ENCODE measurements at places on chromosomes 11 and 22.

DNA sequence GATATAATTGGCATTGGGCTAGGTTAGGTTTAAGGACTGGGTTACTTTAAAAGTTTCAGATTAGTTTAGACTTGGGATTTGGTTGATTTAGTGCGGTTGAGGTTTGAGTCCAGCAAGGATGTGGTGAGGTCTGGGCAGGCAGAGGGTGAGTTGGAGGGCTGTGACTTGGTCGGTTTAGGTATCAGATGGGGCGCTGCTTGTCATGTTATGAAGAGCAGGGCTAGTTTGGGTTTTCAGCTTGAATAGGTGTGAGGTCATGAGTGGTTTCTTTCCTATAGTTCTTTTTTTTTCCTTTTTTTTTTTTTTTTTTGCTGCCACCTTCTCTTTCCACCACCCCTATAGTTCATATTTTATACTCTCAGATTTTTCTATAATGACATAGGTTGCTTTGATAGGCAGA lies 4.8 kb downstream of the CLCF1 start:
- DNase-seq: no peak

GRCh38 chr22:28883917-28884746 lies 760 bp downstream of the ZNRF3 start:
- peak; percentile 18 for DNase-seq

DNA sequence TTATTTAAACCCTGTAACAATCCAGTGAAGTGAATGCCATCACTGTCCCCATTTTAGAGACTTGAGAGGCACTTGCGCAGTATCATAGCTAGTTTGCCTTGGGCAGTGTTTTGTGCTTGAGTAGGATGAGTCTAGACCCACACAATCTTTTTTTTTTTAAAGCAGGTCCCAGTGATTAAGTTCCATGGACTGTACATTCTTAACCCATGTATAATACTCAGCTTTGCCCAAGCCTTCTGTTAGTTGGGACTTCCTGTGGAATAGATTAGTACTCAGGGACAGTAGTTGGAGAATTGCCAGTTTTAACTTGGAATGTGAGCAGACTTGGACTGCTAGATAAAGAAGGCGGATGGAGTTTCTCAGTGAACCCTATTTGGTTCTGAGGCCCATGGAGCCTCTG lies 108.6 kb upstream of the RASSF10 start:
- no peak for DNase-seq

DNA sequence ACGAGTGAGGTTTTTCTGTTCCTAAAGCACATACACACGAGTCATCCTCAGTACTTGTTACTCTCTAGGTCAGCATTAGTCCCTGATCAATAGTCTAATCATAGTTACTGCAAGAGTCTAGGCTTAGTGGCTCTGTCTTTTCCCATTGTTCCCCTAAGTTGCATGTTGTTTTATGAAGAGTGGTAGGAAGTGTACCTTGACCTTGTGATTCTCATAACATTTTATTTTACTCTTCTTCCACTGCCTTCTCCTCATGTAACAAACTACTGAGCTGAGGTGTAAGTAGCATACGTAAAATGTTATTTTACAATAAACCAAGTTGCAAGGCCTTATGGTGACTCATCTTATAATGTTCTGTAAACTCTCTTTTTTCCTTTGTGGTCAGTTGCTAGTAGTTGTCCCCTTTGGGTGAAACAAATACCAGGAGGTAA lies 15.0 kb downstream of the METTL15 start:
- no peak for DNase-seq

- no peak for DNase-seq
These were observed 6.3 kb downstream of the PHF21A start for GRCh38 chr11:46114961-46115360.

DNA sequence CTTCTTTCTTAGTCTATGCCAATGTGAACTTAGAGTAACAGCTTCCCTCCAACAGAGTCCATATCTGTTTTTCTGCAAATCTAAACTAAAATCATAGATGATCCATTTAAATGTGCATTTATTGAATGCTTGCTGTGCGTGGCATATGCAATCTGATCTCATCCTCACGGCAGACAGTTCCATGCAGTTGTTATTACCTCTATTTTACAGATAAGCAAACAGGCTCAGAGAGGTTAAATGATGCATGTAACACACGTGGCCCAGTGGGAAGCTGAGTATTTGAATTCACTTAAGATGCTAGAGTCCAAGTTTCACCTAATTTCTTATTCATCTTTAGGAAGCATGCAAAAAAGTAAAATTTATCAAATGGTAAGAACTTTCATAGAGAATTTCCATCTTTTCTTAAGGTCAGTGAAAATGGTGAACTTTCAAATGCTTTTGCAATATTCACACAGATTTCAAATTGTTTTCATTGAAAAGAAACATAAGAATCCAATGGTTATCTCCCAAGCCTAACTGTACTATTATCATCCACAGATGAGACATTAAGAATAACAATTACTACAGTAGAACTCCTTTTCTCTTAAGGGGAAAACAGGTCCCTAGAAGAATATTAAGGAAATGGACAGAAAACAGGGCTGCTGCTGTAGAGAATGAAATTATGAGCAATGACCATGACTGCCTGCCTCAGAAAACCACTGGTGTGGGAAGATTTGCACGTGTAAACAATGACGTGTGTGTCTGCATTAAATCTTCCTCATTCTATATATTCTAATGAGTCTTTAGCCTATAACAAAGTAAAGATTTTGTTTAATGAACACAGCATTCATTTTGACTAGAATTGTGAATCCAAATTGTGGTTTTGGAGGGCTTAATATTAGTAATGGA lies 1171.3 kb downstream of the LRRC4C start:
- no peak for DNase-seq

- no peak for DNase-seq
These were observed 213.9 kb upstream of the C11orf87 start for GRCh38 chr11:109208121-109208520.

DNA sequence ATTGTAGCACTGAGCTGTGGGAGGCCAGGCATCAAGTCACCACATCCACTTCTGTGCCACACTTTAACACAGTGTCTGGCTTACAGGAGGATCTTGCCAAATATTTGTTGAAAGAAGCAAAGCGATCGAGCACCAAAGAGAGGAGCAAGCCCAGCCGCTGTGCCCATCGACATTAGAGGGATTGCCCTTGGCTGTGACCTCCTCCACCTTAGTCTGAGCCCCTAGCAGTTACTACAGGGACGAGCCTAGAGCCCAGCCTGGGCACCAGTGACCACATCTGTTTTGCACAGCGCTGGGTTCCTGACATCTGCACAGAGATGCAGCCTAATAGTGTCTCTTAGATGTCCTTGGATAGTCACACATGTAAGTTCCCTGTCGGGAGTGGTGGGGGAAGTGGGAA lies 17.7 kb downstream of the GRIK4 start:
- DNase-seq: no peak

DNA sequence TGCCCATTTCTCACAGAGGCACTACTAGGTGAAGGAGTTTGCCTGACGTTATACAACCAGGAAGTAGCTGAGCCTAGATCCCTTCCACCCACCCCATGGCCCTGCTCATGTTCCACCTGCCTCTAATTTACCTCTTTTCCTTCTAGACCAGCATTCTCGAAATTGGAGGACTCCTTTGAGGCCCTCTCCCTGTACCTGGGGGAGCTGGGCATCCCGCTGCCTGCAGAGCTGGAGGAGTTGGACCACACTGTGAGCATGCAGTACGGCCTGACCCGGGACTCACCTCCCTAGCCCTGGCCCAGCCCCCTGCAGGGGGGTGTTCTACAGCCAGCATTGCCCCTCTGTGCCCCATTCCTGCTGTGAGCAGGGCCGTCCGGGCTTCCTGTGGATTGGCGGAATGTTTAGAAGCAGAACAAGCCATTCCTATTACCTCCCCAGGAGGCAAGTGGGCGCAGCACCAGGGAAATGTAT lies 14.1 kb downstream of the PIK3IP1 start:
- no peak for DNase-seq

DNA sequence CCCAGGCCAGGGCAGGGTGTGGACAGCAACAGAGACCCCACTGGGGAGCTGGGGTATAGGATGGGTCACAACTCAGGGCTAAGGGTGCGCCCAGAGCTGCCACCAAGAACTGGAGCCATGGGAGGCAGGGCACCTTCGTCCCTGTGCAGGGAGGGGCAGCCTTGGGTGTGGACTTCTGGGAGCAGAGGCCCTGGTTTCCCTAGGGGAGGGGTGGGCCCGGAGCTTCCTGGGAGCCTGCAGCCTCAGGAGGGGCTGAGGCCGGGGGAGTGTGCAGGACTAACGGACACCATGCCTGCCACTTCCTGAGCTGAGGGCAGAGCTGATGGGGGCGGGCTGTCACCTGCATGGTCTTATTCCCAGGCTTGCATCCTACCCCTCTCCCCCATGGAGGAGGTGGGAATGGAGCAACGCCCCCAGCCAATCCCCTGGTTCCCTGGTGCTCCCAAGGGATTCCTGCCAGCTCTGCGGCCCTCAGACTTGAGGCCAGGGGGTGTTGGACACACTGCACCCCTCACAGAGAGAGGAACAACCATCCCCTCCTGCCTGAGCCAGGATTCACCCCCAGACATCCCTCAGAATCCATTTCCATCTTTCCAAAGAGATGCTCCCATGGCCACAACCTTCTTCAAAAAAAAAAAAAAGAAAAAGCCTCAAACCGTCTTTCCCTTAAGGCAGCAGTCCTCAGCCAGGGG lies 225.7 kb downstream of the CTTN start:
- DNase-seq: no peak

GRCh38 chr11:101133190-101133589 lies 3.6 kb upstream of the PGR start:
- no peak for DNase-seq

GRCh38 chr11:18844753-18845367 lies 53.3 kb upstream of the PTPN5 start:
- DNase-seq: no peak

DNA sequence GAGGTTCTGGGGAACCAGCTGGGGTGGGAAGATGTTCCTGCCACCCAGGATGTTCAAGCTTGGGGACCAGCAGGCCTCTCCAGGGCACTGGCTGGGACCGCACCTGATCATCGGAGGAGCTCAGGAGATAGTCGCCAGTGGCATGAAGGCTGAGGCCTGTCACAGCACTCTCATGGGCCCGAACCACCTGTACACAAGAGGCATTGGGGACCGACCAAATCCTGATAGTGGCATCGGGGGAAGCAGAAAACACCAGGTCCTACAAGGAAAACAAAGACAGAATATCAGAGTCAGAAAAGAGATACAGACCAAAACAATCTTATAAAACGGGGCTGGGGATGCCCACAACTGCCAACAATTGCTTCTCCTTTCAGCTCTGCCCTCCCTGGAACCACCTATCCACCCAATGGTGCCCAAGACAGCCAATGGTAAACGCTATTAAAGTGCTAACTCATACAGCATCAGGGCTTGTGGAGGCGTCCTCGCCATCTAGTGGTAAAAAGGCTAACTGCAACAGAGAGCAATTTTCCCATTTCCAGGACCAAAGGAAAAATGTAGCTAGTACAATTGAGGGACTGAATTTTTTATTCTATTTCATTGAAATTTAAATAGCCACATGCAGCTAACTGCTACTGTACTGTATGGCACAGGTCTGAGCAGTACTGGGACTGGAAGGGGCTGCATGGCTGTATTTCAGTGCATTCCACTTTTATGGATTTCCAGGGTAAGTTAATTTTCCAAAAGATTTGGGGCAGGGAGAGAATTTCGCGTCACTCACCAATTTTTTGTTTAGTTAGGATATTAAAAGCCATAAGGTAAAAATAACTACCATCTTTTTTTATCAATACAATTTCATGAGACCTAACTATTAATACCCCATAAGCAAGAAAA lies 7.1 kb downstream of the PRPF19 start:
- DNase-seq: no peak

- DNase-seq: no peak
These were observed 114.8 kb upstream of the NAV2 start for GRCh38 chr11:19597876-19598275.
